GM12865 (cell line): ENCODE measurements at places on chromosomes 7 and 10.

DNA sequence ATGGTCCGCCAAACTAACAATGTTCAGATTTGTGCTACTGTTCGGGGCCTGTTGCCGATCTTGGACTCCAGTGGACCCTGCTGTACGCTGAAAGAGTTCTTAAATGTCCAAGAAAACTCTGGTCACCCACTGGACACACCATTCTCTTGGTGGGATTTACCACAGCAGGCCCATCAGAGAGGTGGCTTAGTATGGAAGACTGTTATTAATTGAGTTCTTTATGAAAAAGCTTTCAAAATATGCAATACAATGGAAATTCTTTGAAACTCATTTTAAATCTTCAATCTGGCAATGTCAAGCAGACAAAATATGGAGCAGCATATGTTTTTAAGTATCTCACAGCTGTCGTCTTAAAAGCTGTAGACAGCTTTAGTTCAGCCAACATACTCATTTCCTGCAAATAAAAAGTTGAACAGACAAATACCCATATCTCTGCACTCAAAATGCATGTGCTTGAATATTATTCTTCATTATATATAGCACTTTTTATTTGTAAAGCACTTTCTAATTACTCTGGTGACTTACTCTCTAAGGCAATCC is 37.4 kb upstream of the GRM8 start:
- DNase-seq: no peak

GRCh38 chr7:52498366-52498765 is 537.1 kb upstream of the POM121L12 start:
- DNase-seq: no peak

GRCh38 chr7:142898377-142899170 is 13.0 kb upstream of the TRPV6 start:
- no peak for DNase-seq

GRCh38 chr10:92076722-92077121 is 153.2 kb downstream of the BTAF1 start:
- DNase-seq: no peak

GRCh38 chr7:110502888-110503465 is 588.0 kb upstream of the LRRN3 start:
- no peak for DNase-seq

DNA sequence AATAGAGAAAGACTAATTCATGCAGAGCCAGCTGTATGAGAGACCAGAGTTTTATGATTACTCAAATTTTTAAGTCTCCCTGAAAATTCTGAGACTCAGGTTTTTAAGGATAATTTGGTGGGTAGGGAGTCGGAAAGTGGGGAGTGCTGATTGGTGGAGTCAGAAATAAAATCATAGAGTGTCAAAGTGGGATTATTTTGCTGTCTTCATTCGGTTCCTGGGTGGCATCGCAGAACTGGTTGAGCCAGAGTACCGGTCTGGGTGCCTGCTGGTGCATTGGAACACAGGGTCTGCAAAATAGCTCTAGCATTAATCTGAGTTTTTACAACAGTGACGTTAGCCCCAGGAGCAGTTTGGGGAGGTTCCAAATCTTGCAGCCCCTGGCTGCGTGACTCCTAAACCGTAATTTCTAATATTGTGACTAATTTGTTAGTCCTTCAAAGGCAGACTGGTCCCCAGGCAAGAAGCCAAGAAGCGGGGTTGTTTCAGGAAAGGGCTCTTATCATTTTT is 32.4 kb downstream of the GPRIN2 start:
- DNase-seq: no peak

DNA sequence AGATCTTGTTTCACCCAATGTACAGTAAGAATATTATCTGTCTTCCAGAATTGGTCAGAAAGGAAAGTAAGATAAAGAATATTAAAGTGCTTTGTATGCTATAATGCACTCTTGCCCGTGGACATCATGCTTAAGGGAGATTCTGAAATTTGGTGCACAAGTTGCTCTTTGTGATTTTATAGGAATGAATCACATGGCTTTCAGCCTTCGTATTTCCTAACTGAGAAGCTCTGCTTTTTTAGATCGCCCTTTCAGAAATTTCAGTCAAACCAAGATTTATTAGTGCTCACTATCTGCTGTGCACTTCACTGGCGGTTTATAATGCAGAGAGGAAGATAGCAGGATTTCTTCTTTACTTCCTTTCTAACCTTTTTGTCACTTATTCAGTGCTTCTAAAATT is 1248.5 kb upstream of the LRRN3 start:
- DNase-seq: no peak

GRCh38 chr10:17585016-17585415 is 32.2 kb downstream of the HACD1 start:
- peak; percentile 21 for DNase-seq

GRCh38 chr10:15433850-15434537 is 62.9 kb upstream of the FAM171A1 start:
- DNase-seq: peak; percentile 60

DNA sequence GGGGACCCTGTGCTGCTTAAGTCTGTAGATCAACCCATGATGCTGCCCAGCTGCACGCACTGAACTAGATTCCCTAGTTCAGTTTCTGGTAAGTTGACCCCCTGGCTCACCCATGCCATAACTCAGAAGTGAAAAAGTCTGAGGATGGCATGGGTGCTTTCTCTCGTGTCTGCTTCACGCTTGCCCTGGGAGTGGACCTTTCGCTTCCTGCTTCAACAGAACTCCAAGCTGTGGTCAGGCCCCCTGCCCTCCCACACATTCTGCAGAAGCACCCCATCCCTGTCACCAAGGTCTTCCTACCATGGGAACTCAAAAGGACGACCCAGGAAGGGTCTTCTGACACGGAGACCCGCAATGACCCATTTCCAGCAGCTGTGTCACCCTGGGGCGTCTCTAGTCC is 39.9 kb downstream of the LRRC18 start:
- no peak for DNase-seq

GRCh38 chr10:86253091-86254072 is 113.2 kb downstream of the GRID1 start:
- no peak for DNase-seq

DNA sequence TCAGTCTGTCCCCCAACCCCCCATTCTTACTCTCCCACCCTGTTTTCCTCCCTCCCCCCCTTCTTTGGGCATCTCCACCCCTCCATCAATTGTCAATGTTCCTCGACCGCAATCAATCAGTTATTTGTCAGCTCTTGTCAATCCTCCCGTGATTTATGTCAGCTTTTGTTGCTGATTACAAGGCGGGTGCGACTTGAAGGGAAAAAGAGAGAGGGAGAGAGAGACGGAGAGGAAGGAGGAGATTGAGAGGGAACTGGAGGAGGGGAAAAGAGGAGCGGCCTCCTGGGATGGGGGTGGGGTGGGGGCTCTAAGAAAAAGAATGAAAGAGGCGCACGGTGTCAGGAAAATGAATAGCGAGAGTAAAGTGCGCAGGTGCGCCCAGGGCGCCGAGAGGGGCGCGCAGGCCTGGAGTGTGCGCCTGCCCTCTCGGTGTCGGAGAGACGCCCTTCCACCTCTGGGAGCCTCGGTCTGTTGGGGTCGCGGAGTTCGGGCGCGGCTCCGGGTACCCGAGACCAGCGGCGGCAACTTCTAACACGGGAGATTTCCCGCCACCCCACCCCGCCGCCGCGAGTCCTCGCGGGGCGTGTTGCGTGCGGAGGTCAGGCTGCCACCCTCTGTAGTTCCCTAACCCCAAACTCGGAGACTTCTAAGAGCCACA is 1.1 kb upstream of the ZNF503 start:
- no peak for DNase-seq

- DNase-seq: no peak
Observed at GRCh38 chr10:80415734-80416478, 7.6 kb downstream of the PRXL2A start.

DNA sequence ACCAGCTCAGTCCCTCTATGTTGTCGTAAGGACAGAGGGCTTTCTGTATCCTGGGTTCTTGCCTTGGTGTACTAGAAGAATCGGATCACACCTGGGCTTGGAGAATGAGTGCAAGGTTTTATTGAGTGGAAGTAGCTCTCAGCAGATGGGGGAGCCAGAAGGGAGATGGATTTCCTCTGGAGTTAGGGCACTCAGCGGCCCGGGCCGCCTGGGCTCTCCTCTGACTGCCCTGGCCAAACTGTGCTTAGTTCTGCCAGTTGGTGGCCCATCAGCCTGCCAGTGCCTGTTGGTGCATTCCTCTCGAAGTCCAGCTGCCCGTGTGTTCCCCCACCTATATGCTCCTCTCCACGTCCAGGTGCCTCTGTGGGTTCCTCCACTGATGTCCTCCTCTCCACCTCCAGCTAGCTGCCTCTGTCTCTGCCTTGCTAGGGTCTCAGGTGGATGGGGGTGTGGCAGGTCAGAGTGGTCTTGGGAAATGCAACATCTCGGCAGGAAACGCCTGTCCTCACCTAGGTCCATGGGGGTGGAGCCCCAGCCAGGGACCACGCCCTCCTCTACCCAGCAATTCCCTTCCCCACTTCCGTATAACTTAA is 148.6 kb downstream of the PPP1R3A start:
- no peak for DNase-seq

DNA sequence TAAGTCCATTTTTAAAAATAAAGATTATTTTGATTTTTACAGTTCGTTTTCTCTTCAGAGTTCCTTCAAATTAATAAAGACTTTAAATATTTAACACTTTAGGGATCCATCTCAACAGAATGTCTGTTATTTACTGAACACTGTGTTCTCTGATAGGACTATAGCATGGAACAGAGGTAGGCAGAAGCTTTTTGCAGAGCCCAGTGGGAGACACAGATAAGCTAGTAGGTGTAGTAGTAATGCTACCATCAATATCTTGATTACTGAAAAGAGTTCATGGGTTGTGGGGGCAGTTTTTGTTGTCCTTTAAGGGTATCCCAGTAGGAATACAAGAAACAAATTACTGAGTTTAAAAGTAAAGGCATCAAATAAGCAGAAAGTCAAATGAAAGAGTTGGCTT is 140.5 kb downstream of the HBP1 start:
- DNase-seq: no peak

GRCh38 chr7:43876241-43876640 is 6.9 kb upstream of the MRPS24 start:
- no peak for DNase-seq

DNA sequence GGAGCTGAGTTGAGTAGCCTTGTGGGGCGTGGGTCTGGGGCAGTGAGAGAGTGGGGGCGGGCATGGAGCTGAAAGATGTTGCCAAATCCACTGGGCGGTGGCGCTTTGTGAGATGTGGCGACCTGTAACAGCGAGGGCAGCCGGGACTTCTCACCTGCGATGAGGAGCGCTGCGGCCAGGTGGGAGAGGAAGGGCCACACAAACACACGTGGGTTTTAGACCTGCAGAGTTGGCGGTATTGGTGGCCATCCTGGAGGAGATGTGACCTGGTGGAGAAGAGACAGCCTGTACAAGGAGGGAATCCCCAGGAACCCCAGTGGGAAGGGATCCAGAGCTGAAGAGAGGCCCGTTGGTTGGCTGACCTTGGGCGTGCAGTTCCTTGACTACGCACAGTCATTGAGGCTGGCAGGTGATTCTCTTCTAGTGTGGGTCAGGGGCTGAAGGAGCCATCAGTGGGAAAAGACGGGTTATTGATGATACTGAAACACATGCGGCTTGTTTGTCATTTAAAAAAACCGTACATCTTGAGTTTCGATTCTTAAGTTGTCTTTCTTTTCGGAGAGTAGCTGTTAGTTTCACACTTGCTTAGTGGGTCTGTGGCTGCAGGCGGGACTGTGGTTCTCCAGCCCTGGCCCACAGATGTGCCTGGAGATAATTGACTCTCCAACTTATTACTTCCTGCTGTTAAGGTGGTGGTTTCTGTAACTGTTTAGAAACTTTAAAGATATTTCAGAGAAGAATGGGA is 2.4 kb downstream of the CHST12 start:
- peak; percentile 94 for DNase-seq
